ENCODE measurements at places on chromosomes 11 and 22.

DNA sequence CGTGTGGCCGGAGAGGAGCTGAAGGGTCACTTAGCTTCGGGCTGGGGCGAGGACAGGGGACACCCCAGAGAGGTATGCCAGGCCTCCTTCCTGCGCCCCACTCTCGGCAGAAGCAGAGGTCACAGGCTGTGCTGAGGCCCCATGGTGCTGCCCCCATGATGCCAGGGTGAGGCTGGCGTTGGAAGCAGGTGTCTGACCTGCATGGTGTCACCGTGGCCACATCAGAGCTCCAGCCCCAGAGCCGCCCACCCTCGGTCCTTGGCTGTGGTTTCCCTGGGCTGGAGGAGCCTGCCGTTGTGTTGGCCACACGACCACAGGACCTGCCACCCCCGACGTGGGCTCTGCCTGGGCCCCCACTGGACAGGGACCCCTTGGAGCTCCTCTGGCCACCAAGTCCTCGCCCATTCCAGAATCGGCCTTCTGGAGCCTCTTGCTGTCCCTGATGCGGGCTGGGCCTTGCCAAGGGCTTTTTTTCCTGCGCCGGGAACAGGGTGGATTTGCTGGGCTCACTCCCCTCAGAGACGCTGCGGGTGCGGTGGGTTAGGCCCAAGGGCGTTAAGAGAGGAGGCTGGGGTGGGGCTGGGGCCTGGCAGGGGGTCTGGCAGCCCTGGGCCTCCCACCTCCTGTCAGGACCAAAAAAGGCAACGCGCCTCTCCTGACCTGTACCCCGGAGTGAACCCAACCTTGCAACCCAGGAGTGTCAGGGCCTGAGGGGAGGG is 8.2 kb upstream of the TSSC4 start:
- no peak for DNase-seq

DNA sequence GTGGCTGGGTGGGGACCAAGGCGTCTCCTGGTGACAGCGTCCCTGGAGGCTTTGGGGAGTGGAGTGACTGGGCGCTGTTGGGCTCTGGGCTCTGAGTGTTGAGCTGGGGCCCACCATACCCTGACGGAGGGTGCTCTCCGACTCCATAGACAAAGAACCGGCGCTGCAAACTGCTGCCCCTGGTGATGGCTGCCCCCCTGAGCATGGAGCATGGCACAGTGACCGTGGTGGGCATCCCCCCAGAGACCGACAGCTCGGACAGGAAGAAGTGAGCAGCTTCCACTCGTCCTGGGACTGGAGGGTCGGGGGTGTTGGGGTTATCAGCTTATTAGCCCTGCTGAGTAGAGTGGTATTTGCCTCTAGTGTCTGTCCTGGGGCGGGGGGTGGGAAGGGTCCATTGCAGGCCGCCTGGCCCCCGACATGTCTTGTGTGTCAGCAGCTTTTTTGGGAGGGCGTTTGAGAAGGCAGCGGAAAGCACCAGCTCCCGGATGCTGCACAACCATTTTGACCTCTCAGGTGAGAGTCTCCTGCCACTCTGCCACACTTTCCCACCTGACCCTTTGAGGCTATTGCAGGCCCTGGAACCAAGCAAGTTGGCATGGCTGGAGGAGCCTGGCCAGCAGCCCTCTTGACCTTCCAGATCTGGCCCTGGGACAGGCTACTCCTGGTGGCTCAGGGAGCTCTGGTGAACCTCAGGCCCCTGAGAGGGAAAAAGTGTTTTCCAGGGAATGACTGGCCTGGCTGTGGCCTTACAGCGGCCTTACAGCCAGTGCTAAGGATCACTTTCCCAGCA is 7.6 kb downstream of the CLDN5 start:
- DNase-seq = no peak

- DNase-seq = no peak
Measured at GRCh38 chr11:36333897-36334296, 37.8 kb downstream of the PRR5L start.

DNA sequence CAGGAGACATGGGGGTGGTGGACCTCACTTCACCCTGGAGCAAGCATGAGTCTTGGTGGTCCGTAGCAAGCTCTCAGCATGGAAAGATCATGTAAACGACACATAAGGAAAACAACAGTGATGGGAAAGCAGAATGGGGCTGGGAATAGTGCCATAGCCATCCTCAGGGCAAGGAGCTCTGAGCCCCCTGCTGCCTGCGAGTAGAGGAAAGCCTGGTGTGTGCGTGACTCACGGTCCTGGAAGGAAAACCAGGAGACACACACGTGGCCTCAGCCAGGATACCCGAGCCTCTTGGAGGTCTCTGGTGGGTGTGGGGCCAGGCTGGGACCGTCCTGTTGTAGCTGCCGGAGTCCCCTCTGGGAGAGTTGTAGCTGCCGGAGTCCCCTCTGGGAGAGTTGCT is 12.4 kb downstream of the SHANK3 start:
- DNase-seq = no peak

DNA sequence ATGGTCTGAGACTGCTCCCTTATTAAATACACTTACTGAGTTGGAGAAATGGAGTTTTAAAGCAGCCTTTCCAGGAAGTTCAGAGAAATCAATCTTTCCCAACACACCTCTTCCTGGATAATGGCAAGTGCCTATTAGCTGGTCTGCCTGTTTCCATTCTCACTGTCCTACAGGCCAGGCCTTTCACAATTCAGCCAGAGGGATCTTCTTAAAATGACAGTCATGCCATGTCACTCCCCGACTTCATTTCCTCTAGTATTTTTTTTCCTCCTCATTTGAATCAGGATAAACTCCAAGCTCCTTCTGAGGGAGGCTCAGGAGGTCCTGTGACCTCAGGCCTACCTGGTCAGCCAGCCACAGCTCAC is 62.6 kb downstream of the FDX1 start:
- DNase-seq = no peak

DNA sequence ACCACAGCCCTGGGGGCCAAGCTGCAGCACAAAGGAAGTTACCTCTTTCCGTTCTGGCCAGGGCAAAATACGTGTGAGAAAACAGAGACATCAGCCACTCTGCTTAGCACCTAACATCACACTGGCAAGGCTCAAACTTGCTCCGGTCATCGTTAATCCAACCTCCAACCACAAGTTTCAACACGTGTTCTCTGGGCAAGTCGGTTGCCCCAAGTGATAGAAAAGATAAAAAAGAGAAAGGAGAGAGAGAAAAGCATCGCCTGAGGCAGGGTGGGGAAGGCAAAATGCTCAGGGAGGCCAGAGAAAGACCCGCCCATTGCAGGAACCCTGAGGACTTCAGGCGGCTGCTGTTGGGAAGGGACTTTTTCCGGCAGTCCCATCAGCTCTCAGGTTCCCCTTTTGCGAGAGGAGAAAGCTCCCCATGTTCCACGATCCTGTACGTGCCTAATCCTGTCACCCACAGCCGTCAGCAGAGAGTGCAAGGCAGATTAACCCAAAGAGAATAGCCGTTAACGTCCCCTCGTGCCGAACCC is 18.5 kb upstream of the B4GALNT4 start:
- DNase-seq = no peak

DNA sequence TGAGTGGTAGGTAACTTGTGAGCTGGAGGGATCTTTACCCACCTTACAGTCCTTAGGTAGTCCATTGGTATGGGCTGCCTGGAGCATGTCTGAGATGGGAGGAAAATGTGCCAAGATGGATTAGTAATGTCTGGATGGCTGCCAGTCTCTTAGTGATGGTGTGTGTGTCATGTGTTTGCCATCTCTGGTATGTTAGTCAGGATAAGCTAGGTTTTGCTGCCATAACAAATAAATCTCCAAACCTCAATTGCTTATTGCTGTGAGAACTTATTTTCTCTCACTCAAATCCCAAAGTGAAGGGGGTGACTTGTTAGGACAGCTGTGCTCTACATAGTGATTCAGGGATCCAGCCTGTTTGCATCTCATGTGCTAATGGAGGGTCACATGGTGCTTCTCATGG is 40.9 kb upstream of the MYEOV start:
- no peak for DNase-seq
